ENCODE measurements at places on chromosomes 16 and 17.

- no peak for DNase-seq
These were observed 84.6 kb upstream of the ERCC4 start for GRCh38 chr16:13835387-13835786.

DNA sequence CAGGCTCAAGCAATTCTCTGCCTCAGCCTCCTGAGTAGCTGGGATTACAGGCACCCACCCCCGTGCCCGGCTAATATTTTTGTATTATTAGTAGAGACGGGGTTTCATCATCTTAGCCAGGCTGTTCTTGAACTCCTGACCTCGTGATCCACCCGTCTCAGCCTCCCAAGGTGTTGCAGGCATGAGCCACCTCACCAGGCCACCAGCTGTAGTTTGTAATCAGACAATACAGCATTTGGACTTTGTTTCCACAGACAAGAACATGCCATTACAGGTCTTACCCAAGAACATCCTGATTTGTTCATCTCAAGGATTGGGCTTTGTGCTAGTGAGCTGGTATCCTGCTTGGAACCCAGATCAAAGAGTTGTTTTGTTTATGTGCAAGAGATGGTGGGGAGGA lies 30.1 kb downstream of the C17orf100 start:
- DNase-seq, result no peak

GRCh38 chr17:73949903-73950592 lies 253.4 kb upstream of the RPL38 start:
- DNase-seq, result no peak

DNA sequence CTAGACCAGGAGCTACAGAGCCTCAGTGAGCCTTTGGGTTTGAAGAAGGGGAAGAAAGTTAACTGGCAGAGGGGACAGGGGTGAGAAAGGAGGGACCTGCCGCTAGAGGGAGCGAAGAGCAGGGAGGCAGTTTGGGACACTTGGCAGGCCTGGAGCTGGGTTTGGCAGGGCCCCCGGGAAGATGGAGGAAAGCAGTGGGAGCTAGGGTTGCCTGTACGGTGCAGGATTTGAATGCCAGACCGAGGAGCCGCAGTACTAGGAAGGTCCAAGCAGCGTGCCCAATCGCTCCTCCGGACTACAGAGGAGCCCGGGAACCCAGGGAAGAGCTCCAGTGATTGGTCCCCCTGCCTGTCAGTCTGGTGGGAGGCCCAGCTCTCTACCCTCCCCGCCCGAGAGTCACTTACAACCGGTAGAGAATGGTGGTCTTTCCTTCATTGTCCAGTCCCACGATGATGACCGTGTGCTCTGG lies 1.3 kb downstream of the ARL5C start:
- peak; percentile 20 for DNase-seq

DNA sequence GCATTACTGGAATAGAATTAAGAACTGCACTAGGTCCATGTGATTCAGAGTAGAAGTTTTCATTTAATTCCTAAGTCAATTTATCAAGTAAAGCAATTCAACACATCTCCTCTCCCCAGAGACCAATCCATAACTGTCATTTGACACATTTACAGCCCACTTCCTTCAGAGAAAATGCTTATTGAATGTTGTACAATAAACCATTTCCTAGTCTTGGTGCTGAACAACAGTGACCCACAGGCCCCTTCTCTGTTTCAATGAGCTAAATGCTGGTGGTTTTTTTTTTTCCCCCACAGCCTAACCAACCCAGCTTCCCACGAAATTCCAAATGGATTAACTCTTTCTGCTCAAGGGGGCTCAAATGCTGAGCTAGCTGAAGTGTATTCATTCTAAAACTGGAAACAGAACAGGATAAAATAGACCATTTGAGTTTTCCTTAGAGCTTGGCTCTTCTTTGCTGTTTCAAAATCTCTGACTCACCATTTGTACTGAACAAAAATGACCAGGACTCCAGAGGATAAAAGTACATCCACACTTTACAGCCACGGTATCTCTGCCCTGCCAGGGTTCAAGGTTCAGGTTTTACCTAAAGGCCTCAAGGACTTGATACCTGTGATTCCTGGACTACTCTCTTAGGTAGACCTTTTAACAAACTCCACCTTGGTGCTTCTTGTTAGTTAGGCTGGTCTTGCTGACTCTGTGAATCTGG lies 62.3 kb downstream of the TMEM100 start:
- DNase-seq, result no peak

DNA sequence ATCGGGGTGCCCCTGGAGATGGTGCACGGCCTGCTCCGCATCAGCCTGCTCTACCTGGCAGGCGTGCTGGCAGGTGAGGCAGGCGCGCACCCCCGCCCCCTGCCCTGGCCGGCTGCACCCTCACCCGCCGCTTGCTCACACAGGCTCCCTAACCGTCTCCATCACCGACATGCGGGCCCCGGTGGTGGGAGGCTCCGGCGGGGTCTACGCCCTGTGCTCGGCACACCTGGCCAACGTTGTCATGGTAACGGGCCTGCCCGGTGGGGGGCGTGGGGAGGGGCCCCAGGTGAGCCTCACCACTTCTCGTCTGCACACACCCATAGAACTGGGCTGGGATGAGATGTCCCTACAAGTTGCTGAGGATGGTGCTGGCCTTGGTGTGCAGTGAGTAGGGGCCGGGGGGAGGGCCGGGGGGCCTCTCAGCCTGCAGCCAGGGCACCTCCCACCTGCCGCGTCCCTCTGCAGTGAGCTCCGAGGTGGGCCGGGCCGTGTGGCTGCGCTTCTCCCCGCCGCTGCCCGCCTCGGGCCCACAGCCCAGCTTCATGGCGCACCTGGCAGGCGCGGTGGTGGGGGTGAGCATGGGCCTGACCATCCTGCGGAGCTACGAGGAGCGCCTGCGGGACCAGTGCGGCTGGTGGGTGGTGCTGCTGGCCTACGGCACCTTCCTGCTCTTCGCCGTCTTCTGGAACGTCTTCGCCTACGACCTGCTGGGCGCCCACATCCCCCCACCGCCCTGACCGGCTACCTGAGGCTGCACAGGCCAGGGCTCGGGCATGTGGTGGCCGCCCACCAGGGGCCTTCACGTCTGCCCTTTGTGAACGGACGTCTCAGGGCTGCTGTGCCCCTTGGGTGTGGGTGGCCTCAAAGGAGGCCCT lies 2.1 kb downstream of the RHBDL1 start:
- DNase-seq, result no peak
